WTC11 (cell line): ENCODE measurements at places on chromosomes 5 and 9. TPM values are rescaled to one million over a fixed set of nuclear protein-coding genes. Genes with fewer than 3 reads are reported as not detected.

- H3K4me3 ChIP-seq, result no peak overlapping the region
- H3K27ac ChIP-seq, result no peak overlapping the region
- peaks cover 9% of the 10 kb centered on the region for H3K4me1 ChIP-seq
- H3K36me3 ChIP-seq, result no peaks in the 10 kb centered on the region
- DNase-seq, result no peak
Observed at GRCh38 chr5:145483212-145483611, 351.9 kb downstream of the PRELID2 start.

The AP3B1 gene
- 42.8 to 50.3 TPM (median 46.3 TPM) in 3 replicates for total RNA-seq

GRCh38 chr5:66645039-66645438 lies 48.8 kb downstream of the MAST4 start:
- H3K4me1 ChIP-seq, result peaks cover 6% of the 10 kb centered on the region
- no peak for DNase-seq
- H3K36me3 ChIP-seq, result no peaks in the 10 kb centered on the region
- no peak overlapping the region for H3K27ac ChIP-seq

The PTRH1 gene
- 13.1 to 16.9 TPM (median 13.9 TPM) in 3 replicates for total RNA-seq

DNA sequence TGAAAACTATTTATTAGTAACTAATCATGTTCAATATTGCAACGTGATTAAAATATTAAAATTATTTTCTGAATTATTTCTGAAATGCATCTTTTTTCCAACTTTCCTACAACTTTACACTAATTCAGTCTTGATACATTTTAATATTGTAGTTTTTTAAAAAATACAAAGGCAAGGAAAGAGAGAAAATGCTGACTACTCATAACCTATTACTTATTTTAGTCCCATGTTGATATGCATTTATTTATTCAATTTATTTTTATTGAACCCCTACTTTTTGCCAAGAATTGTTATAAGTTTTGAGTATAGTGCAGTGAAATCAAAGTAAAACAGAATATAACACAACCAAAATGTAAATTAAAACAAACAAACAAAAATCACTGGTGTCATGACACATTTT lies 978.2 kb downstream of the CDH9 start:
- no peak overlapping the region for H3K4me3 ChIP-seq
- no peaks in the 10 kb centered on the region for H3K4me1 ChIP-seq
- DNase-seq, result no peak
- peaks cover under 1% of the 10 kb centered on the region; the same call in 1 of the 2 replicates for H3K36me3 ChIP-seq
- H3K27ac ChIP-seq, result no peak overlapping the region

GRCh38 chr9:120536949-120537640 lies 42.9 kb downstream of the CDK5RAP2 start:
- H3K4me3 ChIP-seq, result no peak overlapping the region
- peaks cover 45% of the 10 kb centered on the region for H3K36me3 ChIP-seq
- DNase-seq, result no peak
- H3K27me3 ChIP-seq, result no peaks in the 10 kb centered on the region
- no peak overlapping the region for H3K27ac ChIP-seq

GRCh38 chr9:12060811-12061210 lies 632.4 kb upstream of the TYRP1 start:
- H3K4me1 ChIP-seq, result no peaks in the 10 kb centered on the region
- no peak for DNase-seq

The HAPLN1 gene
- 5.3 to 9.4 TPM (median 7.6 TPM) in 3 replicates for total RNA-seq

GRCh38 chr5:180598797-180599589 lies 7.7 kb upstream of the SCGB3A1 start:
- no peak overlapping the region for H3K4me3 ChIP-seq
- DNase-seq, result peak; percentile 5
- no peaks in the 10 kb centered on the region; the same call in 1 of the 2 replicates for H3K27me3 ChIP-seq
- H3K27ac ChIP-seq, result no peak overlapping the region

The SHISAL2B gene
- 11.1 to 15.2 TPM (median 14.8 TPM) in 3 replicates for total RNA-seq

DNA sequence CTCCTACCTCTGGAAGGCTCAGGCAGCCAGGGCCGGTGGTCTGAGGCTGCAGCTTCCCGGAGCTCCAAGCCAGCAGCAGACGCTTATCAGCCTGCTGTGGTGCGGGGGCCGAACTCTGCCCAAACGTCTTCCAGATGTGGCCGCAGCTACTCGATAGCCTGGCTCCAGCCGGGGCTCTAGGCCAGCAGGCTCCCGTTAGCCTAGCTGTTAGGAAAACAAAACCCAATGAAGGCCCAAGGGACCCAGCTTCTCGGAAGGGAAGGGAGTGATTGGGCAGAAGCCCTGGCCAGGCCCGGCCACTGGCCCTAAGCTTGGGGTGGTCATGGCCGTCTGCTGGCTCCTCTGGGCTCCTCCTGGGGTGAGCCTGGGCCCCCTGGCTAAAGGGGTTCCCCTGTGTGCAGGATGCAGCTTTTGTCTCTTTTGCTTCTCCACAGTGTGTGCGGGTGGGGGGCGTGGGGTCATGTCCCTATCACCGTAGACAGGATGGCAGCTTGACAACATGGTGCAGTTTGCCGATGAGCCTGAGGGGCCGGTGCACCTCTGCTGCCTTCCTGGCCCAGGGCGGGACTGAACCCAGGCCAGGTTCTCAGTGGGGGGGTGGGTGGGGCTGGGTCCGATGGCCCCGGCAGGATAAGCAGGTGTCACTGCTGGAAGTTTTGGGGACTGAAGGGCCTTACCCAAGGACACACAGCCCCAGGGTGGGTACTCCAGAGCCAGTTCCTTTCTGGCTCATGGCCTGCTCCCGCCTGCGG lies 18.7 kb downstream of the MYMK start:
- H3K4me1 ChIP-seq, result peaks cover 10% of the 10 kb centered on the region
- DNase-seq, result no peak
- peaks cover 6% of the 10 kb centered on the region for H3K27me3 ChIP-seq

DNA sequence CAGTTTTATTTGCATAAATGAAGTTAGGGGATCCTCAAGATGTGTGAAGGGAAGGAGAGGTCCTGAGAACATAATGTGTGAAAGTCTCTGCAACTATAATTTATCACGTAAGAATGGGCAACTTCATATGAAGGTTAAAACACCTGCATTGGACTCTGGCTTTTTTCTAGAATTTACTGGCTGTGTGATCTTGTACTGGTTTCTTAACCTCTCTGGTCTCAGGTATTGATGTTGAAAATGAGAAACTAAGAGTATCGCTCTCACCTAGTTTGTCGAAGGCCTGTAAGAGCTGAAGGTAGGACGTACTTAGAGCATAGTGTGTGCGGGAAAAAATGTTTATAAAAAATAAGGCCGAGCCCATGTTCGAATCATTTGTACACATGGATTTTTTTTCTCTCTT lies 280.5 kb downstream of the ICE1 start:
- DNase-seq, result no peak
- no peak overlapping the region for H3K27ac ChIP-seq
- no peaks in the 10 kb centered on the region for H3K27me3 ChIP-seq
- no peak overlapping the region for H3K4me3 ChIP-seq
- peaks cover 9% of the 10 kb centered on the region for H3K36me3 ChIP-seq

- no peak overlapping the region for H3K27ac ChIP-seq
- no peak for DNase-seq
- no peaks in the 10 kb centered on the region for H3K36me3 ChIP-seq
- peaks cover 3% of the 10 kb centered on the region; the same call in 1 of the 2 replicates for H3K27me3 ChIP-seq
Observed at GRCh38 chr9:115739096-115739875, 414.3 kb upstream of the PAPPA start.

The DMGDH gene
- total RNA-seq, result 0.21 to 0.37 TPM (median 0.35 TPM) in 3 replicates

- H3K4me1 ChIP-seq, result peaks cover 61% of the 10 kb centered on the region
- no peak for DNase-seq
- no peaks in the 10 kb centered on the region; the same call in 1 of the 2 replicates for H3K36me3 ChIP-seq
- H3K4me3 ChIP-seq, result no peak overlapping the region
Observed at GRCh38 chr5:107500347-107500746, 170.4 kb downstream of the EFNA5 start.

DNA sequence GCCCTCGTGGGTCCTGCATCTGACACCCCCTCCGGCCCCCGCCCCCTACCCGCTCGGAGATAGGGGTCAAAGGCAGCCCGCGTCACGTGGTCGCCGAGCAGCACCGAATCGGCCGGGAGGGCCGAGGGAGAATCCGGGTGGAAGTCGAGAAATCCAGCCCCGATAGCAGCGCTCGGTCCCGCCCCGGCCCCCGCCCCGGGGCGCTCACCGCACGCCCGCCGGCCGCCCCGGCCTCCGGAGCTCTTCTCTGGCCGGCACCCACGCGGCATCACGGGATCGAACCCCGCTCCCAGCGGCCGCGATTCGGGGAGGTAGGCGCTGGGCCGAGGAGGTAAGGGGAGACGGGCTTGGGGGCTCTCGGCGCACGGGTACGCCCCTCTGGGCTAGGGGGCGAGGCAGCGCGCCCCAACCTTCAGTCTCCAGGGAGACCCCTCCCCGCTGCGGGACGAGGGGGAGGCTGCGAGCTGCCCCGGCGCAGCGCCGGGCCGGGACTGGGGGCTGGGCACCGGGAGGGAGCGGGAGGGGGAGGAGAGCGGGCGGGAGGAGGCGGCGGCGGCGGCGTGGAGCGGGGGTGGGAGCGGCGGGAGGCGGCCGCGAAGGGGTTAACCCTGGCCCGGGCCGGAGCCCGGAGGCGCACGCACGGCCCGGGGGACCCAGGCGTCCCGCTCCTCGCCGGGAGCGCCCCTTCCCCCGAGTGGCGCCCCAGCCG lies 22.1 kb upstream of the NDST1 start:
- no peaks in the 10 kb centered on the region for H3K36me3 ChIP-seq
- H3K27me3 ChIP-seq, result no peaks in the 10 kb centered on the region
- H3K4me3 ChIP-seq, result peak overlapping the region; percentile 71
- peaks cover 66% of the 10 kb centered on the region for H3K4me1 ChIP-seq
- DNase-seq, result peak; percentile 67

The HABP4 gene
- total RNA-seq, result 9.8 to 11.0 TPM (median 10.1 TPM) in 3 replicates

GRCh38 chr5:121500310-121500709 lies 351.4 kb upstream of the FTMT start:
- no peaks in the 10 kb centered on the region for H3K27me3 ChIP-seq
- H3K4me3 ChIP-seq, result no peak overlapping the region
- H3K4me1 ChIP-seq, result peaks cover 24% of the 10 kb centered on the region

- peaks cover 9% of the 10 kb centered on the region for H3K36me3 ChIP-seq
- peaks cover 10% of the 10 kb centered on the region for H3K4me1 ChIP-seq
- no peak for DNase-seq
- no peak overlapping the region for H3K27ac ChIP-seq
- no peak overlapping the region for H3K4me3 ChIP-seq
Observed at GRCh38 chr5:27325513-27325912, 287.1 kb upstream of the CDH9 start.

The PRDM9 gene
- 0.15 TPM in 1 of 3 replicates, not detected in the others for total RNA-seq

GRCh38 chr9:16030528-16031185 lies 477.8 kb downstream of the CCDC171 start:
- no peak overlapping the region for H3K4me3 ChIP-seq
- H3K27ac ChIP-seq, result no peak overlapping the region
- peaks cover 19% of the 10 kb centered on the region for H3K4me1 ChIP-seq
- H3K27me3 ChIP-seq, result peaks cover 3% of the 10 kb centered on the region; the same call in 1 of the 2 replicates
- DNase-seq, result no peak

GRCh38 chr9:114303977-114304376 lies 18.9 kb upstream of the ORM1 start:
- H3K4me1 ChIP-seq, result 0 out of 2 replicates have a peak, but pooled peaks cover 3% of the 10 kb centered on the region
- peaks cover 12% of the 10 kb centered on the region for H3K36me3 ChIP-seq
- H3K27ac ChIP-seq, result 0 out of 2 replicates have a peak overlapping the region, but pooled peaks have one; percentile 55

The DAP gene
- total RNA-seq, result 46.7 to 47.7 TPM (median 47.5 TPM) in 3 replicates

The DUSP1 gene
- 9.5 to 12.4 TPM (median 11.0 TPM) in 3 replicates for total RNA-seq

DNA sequence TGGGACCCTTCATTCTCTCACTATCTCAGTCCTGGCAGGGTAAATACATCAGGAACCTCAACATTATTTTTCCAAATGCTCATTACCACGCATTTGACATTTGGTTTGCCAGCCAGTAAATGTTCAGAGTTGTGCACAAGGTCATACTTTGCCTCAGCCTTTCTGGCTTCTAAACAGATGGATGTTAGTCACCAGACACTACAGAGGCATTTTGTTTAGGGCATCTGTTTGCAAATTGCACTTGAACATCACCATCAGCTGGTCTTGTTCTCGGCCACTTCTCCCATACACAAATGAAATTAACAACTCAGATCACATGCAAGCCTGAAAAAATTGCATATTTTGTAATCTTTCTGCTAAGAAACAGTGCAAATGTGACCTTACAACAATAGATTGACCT lies 75.0 kb upstream of the SLC1A1 start:
- no peak overlapping the region for H3K4me3 ChIP-seq
- 0 out of 2 replicates have a peak, but pooled peaks cover 2% of the 10 kb centered on the region for H3K4me1 ChIP-seq
- H3K27me3 ChIP-seq, result no peaks in the 10 kb centered on the region

DNA sequence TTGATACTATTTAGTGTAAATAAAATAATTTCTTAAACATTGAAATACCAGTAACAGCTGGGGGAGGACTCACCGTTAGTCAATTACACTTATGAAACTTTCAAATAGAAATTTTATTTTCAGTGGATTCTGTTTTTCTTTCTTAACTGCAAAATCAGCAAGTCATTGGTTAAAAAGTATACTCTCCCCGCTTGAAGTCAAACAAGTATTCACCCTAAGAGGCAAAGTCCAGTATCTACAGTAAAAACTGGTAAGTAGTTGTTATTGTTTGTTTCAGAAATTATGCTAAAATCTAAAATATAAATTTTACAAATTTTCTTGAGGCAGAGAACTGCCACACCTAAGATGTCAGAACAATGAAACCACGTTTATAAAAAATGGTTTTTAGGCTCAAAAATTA lies 22.4 kb downstream of the NREP start:
- peaks cover 44% of the 10 kb centered on the region for H3K4me1 ChIP-seq
- H3K36me3 ChIP-seq, result peaks cover 40% of the 10 kb centered on the region
- no peak for DNase-seq
- no peak overlapping the region for H3K27ac ChIP-seq
- H3K4me3 ChIP-seq, result no peak overlapping the region

- H3K27me3 ChIP-seq, result peaks cover 7% of the 10 kb centered on the region
- H3K27ac ChIP-seq, result no peak overlapping the region
Observed at GRCh38 chr5:150062216-150062922, 24.0 kb downstream of the CSF1R start.

DNA sequence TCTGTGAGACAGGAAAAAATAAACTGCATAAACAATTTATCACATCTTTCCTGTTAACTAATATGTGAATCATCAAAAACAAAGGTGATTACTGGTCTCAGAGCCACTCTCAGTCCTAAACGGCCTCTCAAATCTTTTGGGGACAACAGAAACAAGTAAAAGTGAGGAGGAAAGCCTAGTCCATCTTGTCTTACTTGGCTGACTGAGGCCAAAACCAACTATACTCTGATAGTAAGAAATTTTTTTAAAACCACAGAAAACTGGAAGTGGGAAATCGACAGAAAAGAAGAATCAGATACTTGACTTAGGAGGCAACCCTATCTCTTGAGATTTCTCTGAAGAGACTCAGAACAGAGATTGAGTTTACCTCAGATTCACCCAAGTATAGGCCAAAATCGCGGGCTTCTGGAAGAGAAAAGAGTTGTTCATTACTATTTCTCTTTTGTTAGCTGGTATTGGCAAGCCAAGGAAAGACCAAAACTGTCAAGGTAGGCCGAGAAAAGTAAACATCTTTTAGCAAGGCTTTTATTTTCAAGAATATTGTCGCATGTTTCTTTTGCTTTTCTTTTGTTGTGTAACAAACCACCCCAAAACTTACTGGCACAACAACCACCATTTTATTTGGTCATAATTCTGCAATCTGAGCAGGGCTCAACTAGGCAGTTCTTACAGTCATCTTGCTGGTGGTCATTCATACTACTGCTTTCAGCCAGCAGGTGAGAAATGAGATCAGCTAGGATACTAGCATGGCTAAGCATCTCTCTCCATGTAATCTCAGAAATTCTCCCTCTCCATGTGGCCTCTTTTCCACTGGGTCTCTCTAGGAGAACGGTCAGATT lies 46.1 kb downstream of the RFX3 start:
- no peaks in the 10 kb centered on the region for H3K27me3 ChIP-seq
- H3K4me3 ChIP-seq, result no peak overlapping the region; the same call in 1 of the 2 replicates
- H3K36me3 ChIP-seq, result no peaks in the 10 kb centered on the region; the same call in 1 of the 2 replicates
- H3K27ac ChIP-seq, result peak overlapping the region; percentile 66
